Neural progenitor cell (in vitro differentiated cells): ENCODE measurements at places on chromosomes 2 and 18. TPM values are rescaled to one million over a fixed set of nuclear protein-coding genes. Genes with fewer than 3 reads are reported as not detected.

CELF4 gene
- 0.50 and 1.8 TPM in 2 replicates for total RNA-seq

DNA sequence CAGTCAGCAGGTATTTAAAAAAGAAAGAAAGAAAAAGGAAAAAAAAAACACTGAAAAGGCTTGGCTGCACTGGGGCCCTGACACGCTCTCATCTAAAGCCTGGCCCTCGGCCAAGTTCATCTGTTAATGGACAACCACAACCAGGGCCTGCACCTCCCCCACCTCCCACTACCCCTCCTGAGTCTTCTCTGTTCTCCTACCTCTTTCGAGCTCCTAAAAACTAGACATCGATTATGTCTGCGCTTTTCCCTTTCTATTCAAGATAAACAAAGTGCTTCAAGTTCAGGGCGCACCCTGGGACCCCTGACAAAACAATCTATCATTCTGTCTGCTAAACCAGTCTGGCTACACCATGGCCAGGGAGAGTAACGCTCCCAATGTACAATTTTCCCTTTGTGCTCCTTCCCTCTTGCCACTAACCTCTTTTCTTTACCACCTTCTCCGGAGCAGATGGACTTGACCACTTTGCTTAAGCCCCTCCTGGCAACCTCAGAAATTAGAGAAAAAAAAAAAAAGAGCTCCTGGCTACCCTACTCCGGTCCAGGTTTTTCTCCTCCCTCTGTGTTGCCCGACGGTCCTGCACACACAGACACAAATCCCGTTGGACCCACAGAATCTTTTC lies 22.7 kb downstream of the BCL11A start:
- no peak for DNase-seq

- DNase-seq, result no peak
Observed at GRCh38 chr2:229301237-229301636, 30.1 kb upstream of the PID1 start.

DNA sequence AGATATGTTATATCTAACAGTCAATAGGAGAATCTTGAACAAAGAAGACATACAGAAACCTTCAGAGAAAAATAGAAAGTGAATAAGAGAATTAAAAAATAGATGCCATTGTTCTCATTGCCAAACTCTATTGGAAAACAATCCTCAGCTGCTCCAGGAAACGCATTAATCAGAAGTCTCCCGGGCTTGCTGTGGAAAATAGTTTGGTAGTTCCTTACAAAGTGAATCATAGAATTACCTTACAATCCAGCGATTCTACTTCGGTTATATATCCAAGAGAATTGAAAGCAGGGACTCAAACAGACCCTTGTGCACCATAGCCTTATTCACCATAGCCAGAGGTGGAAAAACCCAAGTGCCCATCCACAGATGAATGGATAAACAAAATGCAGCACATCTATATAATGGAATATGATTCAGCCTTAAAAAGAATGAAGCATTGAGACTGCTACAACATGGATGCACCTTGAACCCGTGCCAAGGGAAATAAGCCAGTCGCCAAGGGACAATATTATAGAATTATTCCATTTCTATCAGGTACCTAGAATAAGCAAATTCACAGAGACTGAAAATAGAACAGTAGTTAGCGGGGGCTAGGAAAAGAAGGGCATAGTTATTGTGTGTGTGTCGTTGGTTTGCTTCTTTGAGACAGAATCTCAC lies 21.9 kb upstream of the CHRNA1 start:
- no peak for DNase-seq

GRCh38 chr18:22813648-22814328 lies 119.3 kb upstream of the RBBP8 start:
- DNase-seq, result peak; percentile 60

DNA sequence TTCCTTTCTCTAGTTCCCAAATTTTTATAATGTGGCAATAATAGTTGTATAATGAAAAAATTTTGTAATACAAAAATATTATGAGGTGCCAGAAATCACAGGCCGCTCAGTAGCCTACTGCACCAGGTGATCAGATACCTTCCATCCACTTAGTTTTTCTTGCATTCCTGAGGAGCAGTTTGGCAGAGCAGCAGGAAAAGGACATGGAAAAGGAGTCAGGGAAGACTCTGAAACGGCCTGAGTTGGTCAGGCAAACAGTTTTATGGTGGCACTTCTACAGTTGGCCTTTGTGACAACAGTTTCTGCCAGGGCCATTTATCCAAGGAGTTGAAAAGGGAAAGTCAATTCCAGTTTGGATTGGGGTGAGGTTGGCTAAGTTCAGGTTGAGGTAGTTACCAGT lies 165.4 kb upstream of the ALPP start:
- no peak for DNase-seq

- no peak for DNase-seq
Observed at GRCh38 chr2:128145651-128146050, 54.7 kb downstream of the UGGT1 start.

GNAL gene
- total RNA-seq, result 10.8 and 26.8 TPM in 2 replicates

NAT8 gene
- total RNA-seq, result not detected in 2 replicates

HAUS1 gene
- 141 and 201 TPM in 2 replicates for total RNA-seq

DNAJC5G gene
- total RNA-seq, result not detected in 2 replicates

DNA sequence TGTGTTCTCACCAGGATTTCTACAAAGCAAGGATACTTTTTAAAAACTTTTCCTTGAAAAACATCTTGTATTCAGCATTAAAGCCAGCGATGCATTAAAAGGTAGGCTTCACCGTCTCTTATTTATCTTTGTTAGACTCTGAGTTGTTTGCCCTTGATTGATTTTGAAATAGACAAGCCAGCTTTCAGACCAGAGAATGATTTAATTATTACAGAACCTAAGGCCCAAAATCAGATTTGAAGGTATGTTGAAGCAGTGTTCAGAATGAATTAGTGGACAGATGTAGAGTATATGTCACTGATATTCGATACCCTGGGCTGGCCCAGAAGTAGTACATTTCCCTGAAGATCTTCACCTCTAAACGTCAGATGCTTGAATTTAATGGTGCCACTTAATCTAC lies 136.4 kb downstream of the THSD7B start:
- no peak for DNase-seq

DNA sequence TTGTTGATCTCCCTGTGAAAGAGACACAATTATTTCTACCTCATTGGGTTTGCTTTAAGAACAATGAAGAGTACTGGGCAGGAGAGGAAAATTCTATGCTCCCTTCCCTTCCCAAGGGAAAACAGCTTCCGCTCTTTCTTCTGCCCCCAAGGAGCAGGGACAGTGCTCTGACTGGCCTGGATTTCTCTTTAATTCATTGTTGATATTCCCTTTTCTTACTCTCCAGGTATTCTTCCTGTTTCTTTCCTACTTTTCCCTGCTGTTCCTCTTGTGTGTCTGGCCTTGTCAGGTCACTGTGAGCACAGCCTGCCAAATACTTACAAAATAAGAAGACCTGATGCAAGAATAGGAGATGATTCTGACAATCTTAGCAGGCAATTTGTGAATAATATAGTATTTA lies 49.6 kb upstream of the SPAG16 start:
- DNase-seq, result peak; percentile 83

DNA sequence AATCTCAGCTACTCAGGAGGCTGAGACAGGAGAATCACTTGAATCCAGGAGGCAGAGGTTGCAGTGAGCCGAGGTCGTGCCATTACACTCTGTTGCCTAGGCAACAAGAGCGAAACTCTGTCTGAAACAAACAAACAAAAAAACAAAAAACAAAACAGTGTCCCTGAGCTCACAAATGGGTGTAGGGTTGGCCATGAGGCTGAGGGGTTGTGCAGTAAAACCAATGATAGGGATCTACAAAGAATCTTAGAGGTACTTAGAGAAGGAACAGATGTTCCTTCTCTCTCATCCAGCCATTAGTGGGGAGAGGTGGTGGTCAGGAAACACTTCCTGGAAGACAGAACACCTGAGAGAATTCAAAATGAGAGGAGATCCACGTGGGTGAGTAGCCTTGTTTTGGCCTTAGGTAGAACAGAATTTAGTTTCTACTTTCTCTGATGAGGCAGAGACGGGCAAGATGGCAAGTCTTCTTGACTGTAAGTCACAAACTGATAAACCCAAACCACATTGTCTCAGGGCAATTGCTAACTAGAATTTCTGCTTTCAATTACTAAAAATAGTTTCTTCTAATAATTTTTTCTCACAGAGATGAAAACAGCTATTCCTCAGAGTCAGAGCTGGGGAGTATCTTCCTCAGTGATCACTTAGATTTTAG lies 61.5 kb upstream of the PPM1B start:
- no peak for DNase-seq

SLC16A14 gene
- total RNA-seq, result 10.8 and 12.4 TPM in 2 replicates

UBR3 gene
- total RNA-seq, result 19.1 and 31.7 TPM in 2 replicates

- DNase-seq, result no peak
Observed at GRCh38 chr2:12672711-12673315, 43.9 kb upstream of the TRIB2 start.
